Substantia nigra (tissue), 51 donors: ENCODE measurements at places on chromosomes 7 and 10.

DNA sequence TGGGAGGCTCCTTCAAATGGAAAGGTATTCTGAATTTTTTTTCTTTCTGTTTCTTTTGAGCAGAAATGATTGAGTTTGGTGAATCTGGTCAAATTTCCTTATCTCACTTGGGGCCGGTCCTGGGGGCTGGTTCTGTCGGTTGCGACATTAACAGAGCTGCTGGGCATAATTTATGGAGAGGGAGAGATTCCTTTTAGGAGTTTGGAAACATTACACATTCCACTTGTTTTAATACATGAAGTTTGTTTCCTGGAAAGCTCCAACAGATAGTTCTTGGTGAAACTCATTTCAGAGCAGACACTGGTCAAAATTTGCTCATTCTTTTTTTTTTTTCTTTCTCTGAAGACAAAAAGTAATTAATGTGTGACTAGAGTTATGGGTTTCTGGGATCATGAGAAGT is 129.9 kb downstream of the ABCA13 start:
- no peak for DNase-seq

DNA sequence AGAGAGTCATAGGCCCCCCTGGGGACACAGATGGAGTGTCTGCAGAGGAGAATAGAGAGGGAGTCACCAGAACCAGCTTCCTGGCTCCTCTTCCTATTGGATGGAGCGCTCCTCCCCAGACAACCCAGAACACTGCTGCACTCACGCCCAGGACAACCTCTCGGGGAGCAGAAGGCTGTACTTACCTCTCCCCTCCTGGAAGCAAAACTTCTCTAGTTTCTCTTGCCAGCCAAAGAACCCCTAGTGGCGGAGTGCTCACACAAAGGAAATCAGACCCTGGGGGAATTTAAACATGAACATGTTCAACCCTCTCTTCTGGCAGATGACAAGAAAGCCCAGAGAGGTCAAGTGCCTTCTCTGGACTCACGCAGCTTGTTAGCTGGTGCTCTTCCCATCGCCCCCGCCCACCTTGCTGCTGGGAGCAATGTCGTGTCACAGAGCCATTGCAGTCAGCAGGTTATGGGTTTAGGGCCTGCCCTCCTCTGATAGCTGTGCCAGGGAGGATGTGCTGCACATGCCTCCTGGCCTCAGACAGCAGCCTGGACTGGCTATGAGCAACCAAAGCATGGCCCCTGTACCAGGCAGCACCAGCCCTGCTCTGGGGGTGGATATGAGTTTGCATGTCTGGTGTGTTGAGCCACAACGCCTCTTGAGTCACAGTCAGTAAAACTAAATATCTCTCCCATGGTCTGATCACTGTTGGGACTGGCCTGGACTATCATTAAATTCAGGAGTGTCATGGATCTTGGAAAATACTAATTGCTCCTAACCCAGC is 84.4 kb downstream of the SLIT1 start:
- no peak for DNase-seq

- no peak for DNase-seq
Observed at GRCh38 chr10:77606751-77607150, 30.9 kb downstream of the KCNMA1 start.

- no peak for DNase-seq
Observed at GRCh38 chr10:49330127-49330665, 31.2 kb downstream of the C10orf71 start.

- DNase-seq: no peak
Observed at GRCh38 chr10:20354166-20354565, 537.9 kb downstream of the PLXDC2 start.
